Stimulated activated CD8-positive, alpha-beta memory T cell treated with anti-CD3 and anti-CD28 coated beads, Interleukin-4, amount 100 ng/mL, for 24 hours (primary cell): ENCODE measurements at places on chromosomes 12 and 14.
A peak's percentile ranks its signal among the peaks of the same experiment; 100 is the strongest.

GRCh38 chr14:96252999-96253539, 2.9 kb upstream of the BDKRB1 start:
- DNase-seq = no peak

GRCh38 chr14:33444136-33444535, 505.5 kb downstream of the NPAS3 start:
- DNase-seq = no peak

DNA sequence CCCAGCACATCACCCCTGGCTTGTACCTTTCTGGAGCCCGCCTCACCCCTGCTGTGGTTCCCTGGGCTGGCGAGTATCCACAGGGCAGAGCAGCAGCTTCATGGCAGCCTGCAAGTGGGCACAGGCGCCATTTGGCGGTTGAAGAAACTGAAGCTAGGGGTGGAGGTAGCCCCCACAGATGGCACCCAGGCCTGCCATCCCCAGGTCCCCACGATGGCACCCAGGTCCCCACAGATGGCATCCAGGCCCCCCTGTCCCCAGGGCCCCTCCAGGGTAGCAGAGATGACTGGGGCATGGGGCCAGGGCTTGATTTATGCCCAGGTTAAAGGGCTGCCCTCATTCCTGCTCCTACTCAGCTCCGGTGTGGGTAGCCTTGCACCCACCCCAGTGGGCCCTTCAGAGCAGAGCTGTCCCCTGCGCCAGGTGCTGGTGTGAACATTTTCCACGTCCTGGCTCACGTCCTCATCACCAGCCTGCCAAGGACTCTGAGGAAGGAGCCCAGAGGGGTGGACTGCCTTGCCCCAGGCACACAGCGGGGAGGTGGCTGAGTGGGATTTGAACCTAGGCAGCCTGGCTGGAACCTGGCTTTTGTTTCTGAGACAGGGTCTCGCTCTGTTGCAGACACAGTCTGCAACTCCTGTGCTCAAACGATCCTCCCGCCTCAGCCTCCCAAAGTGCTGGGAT, 8.7 kb downstream of the MMP17 start:
- no peak for DNase-seq

GRCh38 chr12:94941440-94941862, 62.0 kb downstream of the NDUFA12 start:
- DNase-seq = peak; percentile 36

DNA sequence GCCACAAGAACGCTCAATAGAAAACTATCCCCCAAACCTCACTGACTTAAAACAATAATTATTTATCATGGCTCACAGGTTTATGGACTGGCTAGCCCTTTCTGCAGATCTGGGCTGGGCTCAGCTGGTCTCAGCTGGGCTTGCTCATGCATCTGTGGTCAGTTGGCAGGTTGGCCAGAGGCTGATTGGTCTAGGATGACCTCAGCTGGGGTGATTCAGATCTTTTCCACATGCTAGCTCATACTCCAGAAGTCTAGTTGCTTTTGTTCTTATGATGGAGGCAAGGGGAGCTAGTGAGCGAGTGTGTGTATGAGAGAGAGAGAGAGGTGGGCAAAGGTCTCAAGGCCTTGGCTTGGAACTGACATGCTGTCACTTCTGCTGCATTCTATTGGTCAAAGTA, 181.2 kb upstream of the NRXN3 start:
- DNase-seq = no peak

GRCh38 chr14:95915330-95915729, 38.7 kb downstream of the TUNAR start:
- no peak for DNase-seq

- DNase-seq = no peak
Measured at GRCh38 chr12:80925237-80925636, 12.5 kb downstream of the LIN7A start.

DNA sequence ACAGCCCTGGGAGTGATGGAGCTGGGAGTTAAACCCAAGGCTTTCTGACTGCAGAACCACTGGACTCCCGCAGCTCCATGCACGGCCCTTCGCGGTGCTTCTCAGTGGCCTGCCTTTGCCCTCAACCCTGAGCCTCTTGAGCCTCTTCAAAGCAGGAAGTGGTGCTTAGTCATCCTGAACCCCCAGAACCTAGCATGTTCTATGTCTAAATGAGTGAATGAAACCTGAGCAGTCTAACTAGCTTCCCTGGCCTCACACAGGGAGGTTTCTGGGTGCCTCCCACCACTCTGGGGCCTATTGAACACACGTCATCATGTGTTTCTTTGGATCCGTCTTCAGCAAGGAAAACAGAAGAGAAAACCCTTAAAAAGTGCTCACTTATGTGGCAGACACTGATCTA, 117.9 kb upstream of the SFSWAP start:
- no peak for DNase-seq

DNA sequence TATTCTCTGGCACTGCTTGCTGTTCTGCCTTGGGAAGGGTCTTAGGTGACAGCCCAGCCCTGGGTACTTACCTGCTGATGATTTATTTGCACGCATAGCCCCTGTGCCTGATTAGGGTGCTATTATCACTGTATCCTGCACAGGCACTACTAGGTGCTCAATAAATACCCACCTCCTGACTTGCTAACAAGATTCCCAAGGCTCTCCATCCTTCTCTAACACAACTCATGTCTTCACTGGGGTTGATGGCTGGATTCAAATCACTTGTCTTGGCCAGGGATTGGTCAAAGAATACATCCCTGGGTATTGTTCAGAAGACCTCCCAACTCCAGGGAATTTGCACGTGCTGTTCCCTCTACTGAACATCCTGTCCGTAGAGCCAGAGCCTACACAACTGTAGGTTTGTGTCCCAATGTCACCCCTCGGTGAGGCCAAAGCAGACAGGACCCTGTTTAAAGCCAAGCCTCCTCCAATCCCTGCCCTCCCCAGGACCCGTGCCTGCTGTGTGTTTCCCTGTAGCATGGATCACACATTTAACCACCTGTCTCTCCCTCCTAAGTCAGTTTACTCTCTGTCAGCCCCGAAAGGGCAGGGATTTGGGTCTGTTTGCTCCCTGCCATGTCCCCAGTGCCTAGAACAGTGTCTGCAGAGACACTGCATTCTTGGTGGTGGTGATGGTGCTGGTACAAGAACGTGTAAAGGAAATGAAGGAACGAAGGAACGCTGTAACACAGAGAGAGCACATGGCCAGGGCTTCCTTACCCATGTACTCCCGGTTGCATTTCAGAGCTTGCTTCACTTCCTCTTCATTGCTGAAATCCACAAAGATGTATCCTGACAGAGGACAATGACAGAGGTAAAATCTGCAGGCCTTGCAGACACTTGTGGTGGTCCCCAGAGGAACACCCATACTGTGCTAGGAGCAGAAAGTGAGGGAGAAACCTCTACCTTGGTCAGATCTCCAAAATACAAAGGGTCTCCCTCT, 16.5 kb downstream of the RBM19 start:
- no peak for DNase-seq

- DNase-seq = no peak
Measured at GRCh38 chr12:106692896-106693820, 81.3 kb upstream of the RIC8B start.

- DNase-seq = no peak
Measured at GRCh38 chr12:127174881-127175280, 1092.1 kb upstream of the TMEM132C start.

DNA sequence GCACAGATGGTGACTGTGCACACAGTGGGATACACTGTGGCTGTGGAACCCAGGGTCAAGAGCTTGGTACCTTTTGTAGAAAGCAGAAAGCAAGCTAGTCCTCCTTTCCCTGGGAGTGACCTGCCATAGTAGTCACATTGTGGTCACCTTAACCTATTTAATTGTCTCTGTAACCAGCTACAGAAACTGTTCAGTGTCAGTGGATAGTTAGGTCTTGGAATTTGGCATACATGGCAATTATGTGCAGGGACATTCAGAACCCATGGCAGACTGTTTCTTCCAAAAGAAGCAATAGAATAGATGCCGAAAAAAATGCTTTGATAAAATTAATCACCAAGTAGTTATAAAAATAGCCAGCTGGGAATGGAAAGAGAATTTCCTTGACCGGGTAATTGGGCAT, 30.4 kb downstream of the PPHLN1 start:
- no peak for DNase-seq

GRCh38 chr12:46049665-46050064, 59.3 kb upstream of the SCAF11 start:
- DNase-seq = no peak

- no peak for DNase-seq
Measured at GRCh38 chr14:25118671-25119070, 68.7 kb upstream of the STXBP6 start.
